ENCODE measurements at places on chromosomes 16 and 17.

DNA sequence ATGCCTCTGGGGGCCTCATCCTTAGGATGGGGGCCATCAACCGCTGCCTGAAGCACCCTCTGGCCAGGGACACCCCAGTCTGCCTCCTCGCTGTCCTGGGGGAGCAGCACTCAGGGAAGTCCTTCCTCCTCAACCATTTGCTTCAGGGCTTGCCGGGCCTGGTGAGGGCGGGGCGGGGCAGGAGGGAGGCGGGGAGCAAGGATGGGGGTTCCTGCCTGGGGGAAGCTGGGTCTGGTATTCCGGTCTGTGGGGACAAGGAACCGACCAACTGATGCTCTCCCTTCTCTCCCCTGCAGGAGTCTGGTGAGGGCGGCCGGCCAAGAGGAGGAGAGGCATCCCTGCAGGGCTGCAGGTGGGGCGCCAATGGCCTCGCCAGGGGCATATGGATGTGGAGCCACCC is 2.0 kb downstream of the RNF112 start:
- no peak for DNase-seq

- peak; percentile 80 for DNase-seq
Measured at GRCh38 chr16:89167425-89167941, 4.1 kb upstream of the CDH15 start.

DNA sequence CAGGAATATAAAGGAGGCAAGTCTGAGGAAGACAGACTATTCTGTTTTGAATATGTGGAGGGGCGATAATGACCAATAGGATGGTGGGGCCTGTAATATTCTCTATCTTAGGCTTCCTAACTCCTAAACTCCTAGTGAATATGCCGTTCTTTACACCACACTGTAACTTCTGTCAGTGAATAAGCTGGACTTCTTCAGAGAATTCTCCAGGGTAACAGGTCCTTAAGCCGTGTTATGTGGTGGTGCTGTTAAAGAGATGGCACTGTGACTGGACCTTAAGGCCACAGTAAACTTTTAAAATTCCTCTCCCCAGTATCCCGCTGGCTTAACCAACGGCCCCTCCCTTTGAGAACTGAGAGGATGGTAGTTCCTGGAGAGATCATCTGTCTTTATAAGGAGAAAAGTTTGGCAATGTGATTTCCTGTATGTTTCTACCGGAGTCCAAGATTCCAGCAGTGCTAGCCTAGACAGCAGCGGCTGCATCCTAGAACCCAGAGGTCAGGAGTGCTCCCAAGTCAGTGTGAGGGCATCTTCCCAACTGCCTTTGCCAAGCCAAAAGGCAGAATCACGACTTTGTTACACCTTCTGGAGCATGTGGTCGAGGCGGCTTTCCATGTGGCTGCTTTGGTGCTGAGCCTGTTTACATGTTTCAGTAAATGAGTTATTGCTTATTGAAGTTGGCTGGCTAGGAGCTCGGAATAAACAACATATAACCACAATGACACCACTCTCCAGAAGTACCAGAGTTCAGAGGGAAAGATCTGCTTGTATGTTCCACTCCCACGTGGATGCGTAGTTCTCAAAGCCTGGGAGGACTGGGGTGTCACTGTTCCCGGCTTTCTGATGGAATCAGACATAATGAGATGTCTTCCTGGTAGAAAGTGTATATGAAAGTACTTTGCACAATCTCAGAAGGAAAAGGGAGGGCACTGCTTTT is 41.0 kb downstream of the TUBD1 start:
- no peak for DNase-seq

GRCh38 chr16:373848-374615 is 3.7 kb upstream of the MRPL28 start:
- no peak for DNase-seq

DNA sequence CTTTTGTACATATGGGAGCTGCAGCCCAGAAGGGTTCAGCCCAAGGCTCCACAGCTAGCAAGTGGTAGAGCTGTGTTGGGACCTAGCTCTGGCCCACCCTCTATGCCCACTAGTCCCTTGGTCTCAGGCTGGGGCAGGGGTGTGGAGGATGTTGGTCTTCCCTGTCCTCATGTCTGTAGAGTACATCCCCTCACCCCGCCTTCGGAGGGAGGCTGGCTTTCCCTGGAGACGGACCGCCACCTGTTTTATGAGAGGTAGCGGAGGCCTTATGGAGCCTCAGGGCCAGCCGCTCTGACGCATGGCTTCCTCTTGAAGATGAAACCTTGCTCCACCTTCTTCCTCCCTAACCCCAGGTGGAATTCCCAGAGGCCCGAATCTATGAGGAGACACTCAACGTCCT is 8.4 kb downstream of the TNFAIP1 start:
- DNase-seq, result no peak

GRCh38 chr17:35245196-35245486 is 2.3 kb downstream of the SLFN5 start:
- DNase-seq, result no peak

Data from stimulated activated CD4-positive, alpha-beta T cell treated with anti-CD3 and anti-CD28 coated beads, Interleukin-1b, Interleukin-23, amount 100 ng/mL, for 24 hours (primary cell).